ENCODE measurements at places on chromosomes 7 and 10. TPM values are rescaled to one million over a fixed set of nuclear protein-coding genes. Genes with fewer than 3 reads are reported as not detected.

GRCh38 chr10:129725890-129726631 lies 238.0 kb downstream of the EBF3 start:
- no peak for DNase-seq

DNA sequence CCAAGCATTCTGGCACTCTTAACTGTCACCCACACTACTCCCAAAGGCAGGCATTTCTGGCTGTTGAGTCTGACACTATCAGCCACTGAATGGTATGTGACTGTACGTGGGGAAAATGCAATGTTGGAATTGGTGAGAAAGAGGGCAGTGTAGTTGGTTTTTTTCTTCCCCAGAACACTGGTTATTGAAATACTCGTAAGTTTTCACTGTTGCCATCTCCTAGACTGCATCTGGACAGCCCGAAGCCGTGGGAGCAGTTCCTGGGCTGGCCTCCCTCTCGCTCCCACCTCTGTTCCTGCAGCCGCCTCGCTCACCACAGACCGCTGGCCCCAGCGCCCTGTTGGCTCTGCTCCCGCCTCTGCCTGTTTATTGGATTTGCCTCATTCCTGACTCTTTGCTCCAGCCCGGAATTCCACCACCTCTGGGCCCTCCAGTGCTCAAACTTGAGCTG lies 5.7 kb downstream of the PLCE1 start:
- peak; percentile 68 for DNase-seq

PROSER2 gene
- total RNA-seq: 8.6 TPM

DNA sequence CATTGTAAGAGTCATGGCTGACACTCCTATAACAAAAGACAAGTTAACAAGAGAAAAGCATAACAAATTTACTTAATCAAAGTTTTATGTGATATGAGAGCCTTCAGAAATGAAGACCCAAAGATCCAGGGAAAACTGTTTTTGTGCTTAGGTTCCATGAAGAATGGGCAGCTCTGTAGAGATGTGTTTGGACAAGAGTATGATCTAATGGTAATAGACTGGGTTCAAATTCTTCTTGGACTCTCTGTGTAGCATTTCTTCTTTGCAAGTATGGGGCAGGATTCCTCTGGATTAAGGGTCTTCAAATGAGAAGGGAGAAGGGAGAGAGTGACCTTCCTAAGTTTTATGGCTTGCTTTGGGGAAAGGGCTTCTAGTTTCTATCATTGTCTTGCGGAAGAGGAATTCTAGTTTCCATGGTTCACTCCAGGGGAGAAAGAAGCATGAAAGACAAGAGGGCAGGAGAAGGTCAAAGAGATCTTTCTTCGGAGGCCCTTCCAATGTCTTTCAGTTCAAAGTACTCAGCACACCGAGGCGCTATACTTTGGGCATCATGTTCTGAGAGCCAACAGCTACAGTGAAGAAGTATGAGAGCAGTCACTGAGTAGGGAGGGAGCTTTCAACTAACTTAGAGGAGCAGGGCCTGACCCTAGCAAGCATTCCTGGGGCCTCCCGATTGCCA lies 15.4 kb downstream of the IFIT3 start:
- DNase-seq: no peak

Measured in tongue (tissue), 3 donors.